SW 1271 (cell line): ENCODE measurements at places on chromosomes 16 and 17.

DNA sequence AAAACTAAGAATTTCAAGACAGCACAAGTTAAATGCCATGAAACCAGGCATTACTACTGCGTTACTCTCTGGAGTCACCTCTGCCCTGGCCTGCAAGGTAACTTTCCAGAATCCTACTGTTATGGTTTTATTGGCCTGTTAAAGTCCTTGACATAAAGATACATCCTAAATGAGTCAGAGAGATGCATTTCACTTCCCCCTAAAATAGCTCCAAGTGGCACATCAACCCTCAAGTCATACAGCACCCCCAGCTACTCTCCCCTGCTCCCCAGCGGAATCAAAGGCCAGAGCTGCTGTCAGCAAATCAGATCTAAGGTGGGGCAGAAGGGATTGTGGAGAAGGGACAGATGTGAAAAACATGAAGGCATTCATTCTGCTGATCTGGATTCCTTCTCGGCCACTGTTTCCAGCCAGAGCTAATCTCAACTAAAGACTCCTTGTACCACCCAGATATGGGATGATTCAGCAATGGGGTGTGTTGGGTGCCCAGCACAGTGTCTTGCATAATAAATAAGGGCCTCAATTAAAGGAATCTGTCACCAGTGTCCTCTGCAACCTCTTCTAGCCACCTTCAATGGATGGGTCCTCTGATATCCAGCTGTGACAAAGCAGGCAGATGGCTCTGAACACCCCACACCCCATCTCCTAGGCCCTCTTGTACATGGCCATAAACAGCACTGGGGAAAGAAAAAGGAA lies 8.5 kb upstream of the CCL1 start:
- DNase-seq: no peak

DNA sequence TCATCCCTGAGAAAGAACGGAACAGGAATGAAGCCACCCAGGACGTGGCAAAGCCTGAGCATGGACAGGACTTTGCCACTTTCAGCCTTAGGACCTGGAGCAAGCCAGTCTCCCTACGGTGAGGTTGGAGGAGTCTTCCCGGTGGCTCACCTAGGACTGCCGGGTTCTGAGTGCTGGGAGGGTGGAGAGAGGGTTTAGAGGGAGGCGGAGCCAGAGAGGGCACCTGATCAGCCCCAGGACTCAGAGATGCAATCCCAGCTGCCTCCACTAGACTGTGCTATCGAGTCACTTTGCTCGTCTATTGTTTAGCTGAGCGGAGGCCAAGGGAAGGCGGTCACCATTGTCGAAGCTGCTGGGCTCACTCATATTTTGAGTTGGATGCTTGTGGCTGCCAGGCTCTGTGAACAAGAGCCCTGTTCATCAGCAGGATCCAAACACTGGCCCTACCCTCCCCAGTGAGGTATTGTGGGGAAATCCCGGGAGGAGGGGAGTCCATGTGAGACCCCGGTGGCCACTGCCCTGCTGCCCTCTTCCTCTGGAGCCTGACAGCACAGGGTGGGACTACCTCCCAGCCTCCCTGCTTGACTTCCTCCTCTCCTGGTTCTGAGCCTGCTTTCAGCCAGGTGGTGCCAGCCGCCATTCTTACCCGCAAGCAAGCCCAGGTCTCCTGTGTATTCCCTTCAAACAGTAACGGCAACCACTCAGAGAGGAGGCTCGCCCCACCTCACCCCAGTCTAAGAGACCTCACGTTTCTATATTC lies 7.0 kb downstream of the KRT14 start:
- peak; percentile 22 for DNase-seq

- no peak for DNase-seq
Measured at GRCh38 chr16:1327619-1327947, 5.9 kb upstream of the BAIAP3 start.

- DNase-seq: no peak
Measured at GRCh38 chr17:59465949-59466307, 99.5 kb upstream of the DHX40 start.

DNA sequence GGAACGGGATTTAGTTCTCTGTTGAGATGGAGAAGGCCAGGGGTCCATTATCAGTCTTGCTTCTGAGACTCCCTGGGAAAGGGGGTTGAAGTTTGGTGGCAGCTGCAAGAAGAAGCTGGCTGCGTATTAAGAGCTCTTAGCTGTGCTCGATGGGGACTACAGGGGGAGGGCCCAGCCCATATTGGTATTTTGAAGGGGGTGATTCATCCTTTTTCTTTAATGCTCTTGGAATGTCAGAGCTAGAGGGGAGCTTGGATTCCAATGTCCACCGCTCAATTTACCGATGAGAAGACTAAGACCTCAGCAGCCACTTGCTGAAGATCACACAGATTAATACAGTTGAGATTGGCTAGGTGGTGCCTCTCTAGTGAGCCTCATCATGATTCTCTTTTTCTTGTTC lies 5.0 kb downstream of the NOG start:
- DNase-seq: no peak
